Caco-2 (cell line): ENCODE measurements at places on chromosomes 2 and 18.

- DNase-seq, result no peak
Observed at GRCh38 chr2:16012029-16012596, 71.8 kb downstream of the MYCN start.

DNA sequence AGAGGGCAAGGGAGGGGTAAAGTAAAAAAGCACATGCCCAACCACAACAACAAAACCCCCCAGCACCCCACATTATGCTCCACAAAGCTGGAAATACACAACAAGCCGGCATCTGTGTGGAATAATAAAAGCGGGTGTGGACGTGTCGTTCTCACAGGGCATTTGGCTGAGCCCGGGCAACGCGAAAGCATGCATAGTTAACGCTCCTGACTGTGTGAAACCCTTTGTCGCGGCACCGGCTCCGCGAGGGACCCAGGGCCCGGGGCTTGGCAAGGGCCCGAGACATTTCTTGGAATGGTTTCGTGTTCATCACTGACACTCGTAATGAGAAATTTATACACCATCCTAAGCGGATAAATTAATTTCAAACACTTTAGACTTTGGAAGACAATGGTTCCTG is 165.6 kb downstream of the INHBB start:
- peak; percentile 10 for DNase-seq

DNA sequence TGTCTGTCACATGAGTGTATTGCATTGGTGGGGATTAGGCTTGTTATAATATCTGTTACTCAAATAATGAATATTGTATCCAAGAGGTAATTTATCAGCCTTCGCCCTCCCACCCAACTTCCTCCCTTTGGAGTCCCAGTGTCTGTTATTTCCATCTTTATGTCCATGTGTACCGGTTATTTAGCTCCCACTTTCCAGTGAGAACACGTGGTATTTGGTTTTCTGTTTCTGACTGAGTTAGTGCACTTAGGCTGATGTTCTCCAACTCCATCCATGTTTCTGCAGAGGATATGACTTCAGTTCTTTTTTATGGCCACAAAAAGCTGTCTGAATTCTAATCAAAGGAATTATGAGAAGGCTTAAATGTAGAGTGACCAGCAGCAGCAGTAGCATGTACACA is 104.0 kb upstream of the ARHGAP28 start:
- no peak for DNase-seq

DNA sequence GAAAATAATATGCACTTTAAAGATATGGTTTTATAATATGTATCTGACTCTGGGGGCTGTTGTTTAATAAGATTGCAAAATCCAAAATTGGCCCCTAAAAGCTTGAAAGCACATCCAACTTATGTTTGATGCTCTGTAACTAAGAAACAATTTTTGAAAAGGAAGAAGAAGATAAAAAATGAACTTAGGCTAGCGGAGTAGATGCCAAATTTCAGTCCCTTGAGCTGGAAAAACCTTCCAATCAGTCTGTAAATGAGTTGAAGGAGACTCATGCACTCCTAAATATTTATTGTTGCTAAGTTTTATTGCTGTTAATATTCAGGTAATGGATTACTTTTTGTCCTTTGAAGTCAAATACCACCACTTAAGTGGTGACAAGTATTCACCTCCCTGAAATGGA is 465.0 kb downstream of the ZEB2 start:
- DNase-seq, result no peak

GRCh38 chr2:62264186-62264585 is 68.3 kb downstream of the B3GNT2 start:
- no peak for DNase-seq

DNA sequence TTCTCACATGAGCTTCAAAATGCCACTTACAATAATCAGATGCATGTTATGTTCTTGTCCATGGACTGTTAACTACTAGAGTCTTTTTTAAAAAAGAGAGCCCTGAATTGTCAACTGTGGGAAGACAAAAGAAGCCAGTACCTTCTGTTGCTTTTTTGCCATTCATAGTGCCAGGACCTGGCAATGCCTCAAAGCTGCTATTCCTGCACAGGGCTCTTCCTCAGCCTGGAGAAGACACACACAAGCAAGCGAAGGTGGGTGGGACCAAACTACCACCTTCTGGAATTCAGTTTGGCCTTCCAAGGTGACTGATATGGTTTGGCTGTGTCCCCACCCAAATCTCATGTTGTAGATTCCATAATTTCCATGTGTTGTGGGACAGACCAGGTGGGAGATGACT is 160.6 kb downstream of the AFF3 start:
- no peak for DNase-seq

- DNase-seq, result no peak
Observed at GRCh38 chr18:38263066-38263465, 697.5 kb upstream of the CELF4 start.

GRCh38 chr2:237421542-237422116 is 7.7 kb upstream of the COL6A3 start:
- peak; percentile 42 for DNase-seq

- no peak for DNase-seq
Observed at GRCh38 chr2:176138923-176139660, 9.6 kb downstream of the HOXD8 start.

- DNase-seq, result peak; percentile 30
Observed at GRCh38 chr2:173028671-173029070, 47.0 kb upstream of the MAP3K20 start.

- DNase-seq, result no peak
Observed at GRCh38 chr18:42100248-42100647, 145.2 kb downstream of the PIK3C3 start.
